ENCODE measurements at places on chromosomes 11 and 22.
A peak's percentile ranks its signal among the peaks of the same experiment; 100 is the strongest.

GRCh38 chr11:45087086-45087899 is 59.1 kb upstream of the PRDM11 start:
- DNase-seq: no peak

DNA sequence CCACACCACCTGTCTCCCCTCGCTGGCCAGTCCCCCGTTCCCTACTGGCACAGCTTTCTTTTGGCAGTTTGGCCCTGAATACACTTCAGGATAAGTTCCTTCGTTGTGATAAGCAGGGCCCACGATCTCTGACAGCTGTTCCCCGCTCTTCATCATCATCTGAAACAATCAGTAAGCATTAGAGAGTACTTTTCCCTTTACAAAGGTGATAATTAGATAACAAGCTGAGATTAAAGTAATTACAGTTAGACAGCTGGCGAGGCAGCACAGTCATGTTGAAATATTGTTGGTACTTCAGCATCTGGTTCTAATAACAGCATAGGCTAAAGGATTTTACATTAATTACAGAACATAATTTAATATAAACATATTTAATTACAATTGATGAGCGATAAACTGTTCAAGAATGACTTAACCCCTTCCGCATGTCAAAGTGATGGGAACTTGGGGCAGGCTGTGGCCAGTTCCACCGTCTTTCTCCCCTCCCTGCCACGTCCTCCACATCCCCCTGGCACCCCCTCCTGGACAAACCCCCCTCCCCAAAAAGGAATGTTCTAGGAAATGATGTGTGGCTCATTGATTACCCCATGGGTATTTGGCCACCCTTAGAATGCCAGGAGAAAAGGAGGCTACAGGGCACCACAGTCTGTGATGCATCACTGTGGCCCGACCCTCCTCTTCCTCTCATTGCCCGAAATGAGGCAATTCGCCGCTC is 134.9 kb downstream of the RCN1 start:
- DNase-seq: no peak

DNA sequence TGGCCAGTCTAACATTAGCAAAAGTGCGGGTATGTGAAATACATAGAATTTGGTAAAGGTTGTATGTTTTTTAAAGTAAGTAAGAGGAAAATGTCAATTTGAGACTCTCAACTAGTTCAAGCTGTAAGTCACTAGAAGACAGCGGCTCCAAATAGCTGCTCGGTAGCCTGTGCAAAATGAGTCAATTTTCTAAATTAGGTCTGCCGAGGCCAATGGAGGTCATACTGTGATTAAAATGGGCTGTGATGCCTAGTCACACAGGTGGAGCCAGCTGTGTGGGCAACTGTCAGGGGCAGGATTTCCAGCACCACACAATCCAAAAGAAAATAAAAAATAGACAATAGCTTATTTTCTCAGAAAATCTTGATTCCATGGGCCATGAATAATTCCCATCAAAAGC is 32.3 kb downstream of the KCNA4 start:
- no peak for DNase-seq

- DNase-seq: no peak
Observed at GRCh38 chr11:20926799-20927540, 257.6 kb downstream of the NELL1 start.

- DNase-seq: no peak
Observed at GRCh38 chr11:3667149-3668035, 3.8 kb downstream of the CHRNA10 start.

- peak; percentile 57 for DNase-seq
Observed at GRCh38 chr11:3796801-3797328, 489 bp downstream of the NUP98 start.

- no peak for DNase-seq
Observed at GRCh38 chr11:60890696-60891095, 15.7 kb downstream of the PRPF19 start.

GRCh38 chr22:29394931-29395581 is 6.7 kb upstream of the AP1B1 start:
- DNase-seq: peak; percentile 37

- peak; percentile 71 for DNase-seq
Observed at GRCh38 chr11:31641477-31642062, 132.0 kb downstream of the ELP4 start.

- DNase-seq: no peak
Observed at GRCh38 chr22:37630839-37631435, 8.5 kb upstream of the SH3BP1 start.

GRCh38 chr11:23021287-23021863 is 161.1 kb upstream of the CCDC179 start:
- no peak for DNase-seq

All from NCI-H526 treated with DMSO at 0.1 percent for 48 hours (cell line).